ENCODE measurements at places on chromosomes 5 and 9.

DNA sequence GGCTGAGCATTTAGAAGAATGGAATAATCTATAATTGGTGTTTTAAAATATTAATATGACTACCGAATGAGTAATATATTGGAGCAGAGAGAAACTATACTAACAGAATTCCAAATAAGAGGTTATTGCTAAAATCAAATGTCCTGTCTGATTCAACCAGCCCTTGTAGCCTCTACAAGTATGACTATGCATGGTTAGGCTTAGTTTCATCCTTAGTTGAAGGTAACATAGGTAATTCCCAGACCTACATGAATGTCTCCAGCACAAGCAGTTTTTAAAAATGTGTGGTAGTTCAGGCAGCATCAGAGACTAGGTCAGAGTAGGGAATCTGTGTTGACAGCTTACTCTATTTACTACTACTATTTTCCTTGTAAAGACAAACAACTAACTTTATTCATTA is 51.7 kb upstream of the SLC27A6 start:
- DNase-seq, result no peak

GRCh38 chr5:52543594-52543993 is 244.1 kb upstream of the ITGA1 start:
- no peak for DNase-seq

- no peak for DNase-seq
These were observed 183.2 kb upstream of the MAP3K1 start for GRCh38 chr5:56632199-56632598.

DNA sequence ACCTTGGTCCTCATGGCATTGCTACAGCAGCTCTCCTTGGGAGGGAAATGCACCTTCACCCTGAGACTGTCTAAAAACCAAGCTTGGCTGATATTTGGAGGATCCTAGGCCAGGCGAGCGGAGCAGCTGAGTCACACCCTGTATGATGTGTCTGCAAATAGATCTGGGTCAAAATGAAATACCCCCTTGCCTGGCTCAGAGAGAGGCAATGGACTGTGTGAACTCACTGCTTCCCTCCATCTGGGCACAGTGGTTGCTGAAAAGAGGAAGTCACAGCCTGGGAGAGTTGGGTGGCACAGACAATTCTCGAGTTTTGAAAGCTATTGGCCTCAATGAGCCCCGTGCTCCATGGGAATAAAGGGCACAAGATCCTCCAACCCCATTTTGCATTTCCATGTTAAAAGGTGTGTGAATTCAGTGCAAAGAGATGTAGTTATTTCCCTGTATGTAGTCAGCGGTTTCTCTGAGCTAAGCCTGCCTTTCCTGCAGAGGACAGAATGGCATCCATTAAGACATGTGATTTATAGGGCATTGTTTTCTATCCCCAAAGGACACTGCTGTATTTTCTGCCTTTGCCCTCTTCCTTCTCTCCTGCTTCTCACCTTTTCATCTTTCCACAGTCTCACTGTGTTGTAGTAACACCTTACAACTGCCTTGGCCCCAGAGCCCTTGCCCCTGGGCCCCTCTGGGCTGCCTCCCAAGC is 177.2 kb downstream of the GADD45G start:
- no peak for DNase-seq

GRCh38 chr5:93601802-93602155 is 18.8 kb downstream of the NR2F1 start:
- no peak for DNase-seq

DNA sequence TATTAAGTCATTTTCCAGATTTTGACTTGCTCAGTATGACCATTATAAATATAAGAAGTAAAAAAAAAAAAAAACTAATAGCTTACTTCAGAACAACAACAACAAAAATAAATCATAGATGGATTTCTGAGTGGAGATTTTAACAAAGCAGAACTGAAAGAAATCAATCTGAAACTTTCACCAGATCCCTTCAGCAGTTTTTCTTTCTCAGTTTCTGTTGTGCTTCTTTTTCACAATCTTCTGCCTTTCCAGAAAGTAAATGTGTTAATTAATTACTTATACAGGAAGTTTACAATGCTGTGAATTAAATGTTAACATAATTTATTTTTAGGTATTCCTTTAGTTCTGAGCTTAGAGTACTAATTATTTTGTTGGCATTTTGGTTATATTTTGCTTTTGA is 73.5 kb downstream of the CHSY3 start:
- no peak for DNase-seq

- DNase-seq, result no peak
These were observed 12.8 kb downstream of the PAM start for GRCh38 chr5:102767862-102768261.

DNA sequence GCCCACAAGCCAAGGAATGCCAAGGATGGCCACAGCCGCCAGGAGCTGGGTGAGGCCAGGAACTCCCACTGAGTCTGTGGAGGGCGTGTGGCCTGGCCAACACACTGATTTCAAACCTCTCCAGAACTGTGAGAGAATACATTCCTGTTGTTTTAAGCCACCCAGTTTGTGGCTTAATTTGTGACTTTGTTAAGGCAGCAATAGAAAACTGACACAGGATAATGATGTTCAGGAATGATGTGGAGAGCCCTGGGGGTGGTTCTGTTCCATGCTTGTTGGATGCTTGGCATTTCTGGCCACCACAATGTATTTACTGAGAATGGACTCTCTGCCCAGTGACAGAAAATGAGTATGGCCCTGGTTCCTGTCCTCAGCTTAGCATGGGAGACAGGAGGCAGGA is 82.8 kb downstream of the DAP start:
- no peak for DNase-seq

GRCh38 chr5:57366744-57367143 is 115.9 kb downstream of the ACTBL2 start:
- DNase-seq, result peak; percentile 32

GRCh38 chr9:84903963-84904362 is 234.4 kb downstream of the NTRK2 start:
- no peak for DNase-seq

DNA sequence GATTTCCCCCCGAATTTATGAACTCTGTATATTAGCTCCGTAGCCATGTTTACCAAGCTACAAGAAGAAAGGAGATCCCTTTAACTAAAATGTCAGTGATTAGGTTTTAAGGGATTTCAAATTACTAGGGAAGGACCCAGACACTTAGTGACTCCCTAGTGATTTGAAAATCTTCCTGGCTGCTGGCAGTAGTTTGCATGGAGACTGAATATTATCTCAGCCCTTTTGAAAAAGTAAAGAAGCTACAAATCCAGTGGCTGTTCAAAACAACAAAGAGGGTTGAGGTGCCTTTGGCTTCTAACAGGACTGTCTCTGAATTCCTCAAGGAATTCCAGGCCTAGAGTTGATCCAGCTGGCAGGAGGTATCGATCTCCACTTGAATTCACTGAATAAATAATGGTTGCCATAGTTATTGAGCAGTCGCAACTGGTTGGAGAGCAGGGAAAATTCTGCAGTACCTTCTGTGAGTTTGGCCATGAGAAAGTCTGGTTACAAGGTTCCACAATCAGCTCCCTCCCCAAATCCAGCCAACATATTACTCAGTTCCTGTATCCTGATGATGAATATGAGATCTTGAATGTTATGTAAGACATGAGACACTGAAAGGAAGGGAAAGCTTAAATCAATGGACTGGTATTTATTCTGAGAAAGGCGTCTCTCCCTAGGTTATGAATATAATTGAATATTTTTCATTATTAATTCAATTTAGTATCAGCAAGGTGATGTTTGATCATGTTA is 37.7 kb downstream of the NR4A3 start:
- peak; percentile 66 for DNase-seq

DNA sequence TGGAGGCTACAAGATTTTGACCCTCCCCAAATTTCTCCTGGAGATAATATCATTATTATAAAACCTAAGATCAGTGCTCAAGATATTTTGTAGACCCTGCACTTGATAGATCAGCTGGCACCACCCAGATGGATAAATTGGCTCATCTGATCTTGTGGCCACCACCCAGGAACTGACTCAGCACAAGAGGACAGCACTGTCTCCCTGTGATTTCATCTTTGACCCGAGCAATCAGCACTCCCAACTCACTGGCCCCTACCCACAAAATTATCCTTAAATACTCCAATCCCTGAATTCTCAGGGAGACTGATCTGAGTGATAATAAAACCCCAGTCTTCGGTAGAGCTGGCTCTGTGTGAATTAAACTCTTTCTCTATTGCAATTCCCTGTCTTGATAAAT is 34.5 kb upstream of the TENT2 start:
- no peak for DNase-seq

DNA sequence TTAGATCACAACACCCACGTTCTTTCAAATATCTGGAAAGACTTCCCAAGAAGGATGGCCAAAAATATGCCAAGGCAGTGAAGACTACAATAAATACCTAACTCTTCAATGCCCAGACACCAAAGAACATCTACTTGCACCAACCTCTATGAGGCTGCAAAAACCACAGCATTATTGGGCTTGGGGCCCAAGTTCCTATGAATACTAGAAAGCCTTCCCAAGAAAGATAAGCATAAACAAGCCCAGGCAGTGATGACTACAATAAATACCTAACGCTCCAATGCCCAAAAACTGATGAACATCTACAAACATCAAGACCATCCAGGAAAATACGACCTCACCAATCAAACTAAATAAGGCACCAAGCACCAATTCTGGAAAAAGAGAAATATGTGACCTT is 41.3 kb downstream of the AP3B1 start:
- no peak for DNase-seq

DNA sequence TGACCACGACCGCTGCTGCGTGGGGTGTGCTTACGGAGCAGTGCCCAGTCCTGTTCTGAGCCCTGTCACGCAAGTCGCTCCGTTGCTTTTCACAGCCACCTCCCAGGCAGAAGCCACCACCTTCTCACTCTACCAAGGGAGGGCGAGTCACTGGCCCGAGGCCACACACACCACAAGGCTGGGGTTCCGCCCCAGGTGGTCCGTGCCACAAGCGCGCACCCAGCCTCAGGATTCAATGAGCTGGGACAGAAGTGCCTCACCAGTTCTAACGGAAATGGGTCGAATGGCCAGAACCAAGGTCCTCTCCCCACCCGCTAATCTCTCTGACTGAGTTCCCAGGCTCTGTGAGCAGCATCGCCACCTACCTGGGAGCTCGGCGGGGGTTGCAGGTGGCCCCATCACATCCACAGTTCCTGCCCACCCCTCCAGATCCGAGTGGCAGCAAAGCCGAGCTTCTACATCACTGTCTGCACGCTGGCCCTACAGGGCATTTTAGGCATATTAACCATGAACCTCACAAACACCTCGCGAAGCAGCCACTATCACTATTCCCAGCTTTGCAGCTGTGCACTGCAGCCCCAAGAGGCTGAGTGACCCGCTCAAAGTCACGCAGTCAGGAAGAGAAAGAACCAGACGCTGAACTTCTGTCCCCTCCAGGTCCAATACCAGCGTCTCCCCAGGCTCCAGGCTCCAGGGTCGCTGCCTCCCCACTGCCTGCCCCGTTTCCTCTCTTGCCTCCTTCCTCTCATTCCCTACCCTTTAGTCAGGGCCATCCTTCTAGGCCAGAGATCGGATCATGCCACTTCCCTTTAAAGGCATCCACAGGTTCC is 92.1 kb upstream of the PHYKPL start:
- no peak for DNase-seq

DNA sequence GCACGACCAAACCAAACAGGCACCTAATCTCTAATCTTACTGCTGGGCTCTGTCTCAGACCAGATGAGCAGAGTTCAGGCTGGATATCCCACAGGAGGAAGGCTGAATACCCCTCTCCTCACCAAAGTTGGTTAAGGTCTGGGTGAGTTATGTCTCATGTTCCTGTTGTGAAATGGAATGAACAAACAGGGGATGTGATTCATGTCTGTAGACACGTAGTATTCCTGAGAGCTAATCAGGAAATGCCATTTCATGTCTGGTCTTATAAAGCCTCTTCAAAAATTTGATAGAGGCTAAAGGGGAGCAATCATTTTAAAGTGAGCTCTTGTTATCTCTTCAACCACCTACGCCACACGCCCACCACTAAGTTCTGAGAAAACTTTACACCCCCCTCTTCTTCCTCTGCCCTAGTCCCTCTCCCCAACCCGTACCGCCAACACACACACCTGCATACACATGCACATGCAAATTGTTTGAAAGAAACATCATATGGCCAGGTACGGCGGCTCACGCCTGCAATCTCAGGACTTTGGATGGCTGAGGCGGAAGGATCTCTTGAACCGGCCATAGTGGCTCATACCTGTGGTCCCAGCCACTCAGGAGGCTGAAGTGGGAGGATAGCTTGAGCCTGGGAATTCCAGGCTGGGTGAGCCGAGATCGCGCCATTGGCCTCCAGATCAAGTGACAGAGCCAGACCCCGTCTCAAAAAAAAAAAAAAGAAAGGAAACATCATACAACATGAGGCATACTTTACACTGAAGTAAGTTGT is 69.8 kb upstream of the RAI14 start:
- peak; percentile 96 for DNase-seq

GRCh38 chr9:72526901-72527800 is 5.7 kb downstream of the TMC1 start:
- peak; percentile 90 for DNase-seq

All from HCEC 1CT (cell line).